Colonic mucosa (tissue), 4 donors: ENCODE measurements at places on chromosomes 5 and 9. TPM values are rescaled to one million over a fixed set of nuclear protein-coding genes. Genes with fewer than 3 reads are reported as not detected.

HAPLN1 gene
- total RNA-seq = 5.9 TPM

CAMK2A gene
- total RNA-seq = 0.61 TPM

ATOX1 gene
- 62.4 TPM for total RNA-seq

C5orf63 gene
- 12.2 TPM for total RNA-seq

PTGES gene
- total RNA-seq = 2.6 TPM

ZBTB26 gene
- total RNA-seq = 4.3 TPM

NUP155 gene
- 36.3 TPM for total RNA-seq

GAS1 gene
- 2.4 TPM for total RNA-seq

- DNase-seq = no peak
Measured at GRCh38 chr9:103245369-103245768, 250.2 kb downstream of the CYLC2 start.

- DNase-seq = peak; percentile 78
Measured at GRCh38 chr9:134163371-134164196, 780 bp downstream of the RNU6ATAC start.

GRCh38 chr5:142007237-142007544 is 5.6 kb downstream of the GNPDA1 start:
- no peak for DNase-seq

DNA sequence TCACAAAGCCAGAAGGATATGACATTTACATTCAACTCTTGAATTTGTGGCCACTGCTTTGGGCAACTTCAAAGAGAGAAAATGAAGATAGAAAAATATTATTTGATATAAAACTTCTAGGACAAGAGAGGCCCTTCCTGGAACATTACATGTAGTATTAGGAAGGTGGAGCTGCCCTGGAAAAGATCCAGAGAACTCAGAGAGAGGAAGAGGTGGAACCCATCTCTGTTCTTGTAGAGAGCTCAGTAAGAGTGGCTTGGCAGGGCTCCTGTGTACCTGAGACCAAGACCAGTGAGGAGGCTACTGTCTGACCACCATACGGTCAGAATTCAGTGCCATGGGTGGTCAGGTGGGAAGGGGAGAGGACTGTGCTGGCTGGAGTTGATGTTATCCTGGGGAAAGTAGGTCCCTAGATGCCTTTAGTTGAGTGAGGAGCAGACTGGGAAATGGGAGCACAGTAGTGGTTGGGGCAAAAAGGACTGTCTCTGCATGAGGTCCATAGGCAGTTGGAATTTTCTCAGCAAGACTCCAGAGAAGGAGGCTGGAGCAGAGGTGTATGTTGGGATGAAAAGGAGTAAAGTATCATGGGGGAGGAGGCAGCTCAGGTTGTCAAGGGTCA is 7.6 kb downstream of the TGFBI start:
- DNase-seq = no peak

DNA sequence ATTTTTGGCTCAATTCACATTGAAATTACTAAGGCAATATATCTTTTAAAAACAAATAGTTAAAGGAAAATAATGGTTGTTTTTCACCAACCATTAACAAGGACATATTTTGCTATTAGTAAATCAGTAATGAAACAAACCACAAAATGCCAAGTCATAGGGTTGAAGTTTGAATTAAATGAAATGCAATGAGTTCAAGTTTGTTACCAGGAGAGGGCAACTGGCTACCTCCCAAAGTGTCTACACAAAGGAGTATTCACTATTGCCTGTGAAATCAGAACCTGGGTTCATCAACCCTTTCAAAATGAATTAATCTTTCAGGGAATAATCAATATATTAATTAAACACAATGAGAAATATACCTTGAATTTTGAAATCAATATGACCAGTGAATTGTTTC is 138.4 kb upstream of the DMRTA1 start:
- no peak for DNase-seq

DNA sequence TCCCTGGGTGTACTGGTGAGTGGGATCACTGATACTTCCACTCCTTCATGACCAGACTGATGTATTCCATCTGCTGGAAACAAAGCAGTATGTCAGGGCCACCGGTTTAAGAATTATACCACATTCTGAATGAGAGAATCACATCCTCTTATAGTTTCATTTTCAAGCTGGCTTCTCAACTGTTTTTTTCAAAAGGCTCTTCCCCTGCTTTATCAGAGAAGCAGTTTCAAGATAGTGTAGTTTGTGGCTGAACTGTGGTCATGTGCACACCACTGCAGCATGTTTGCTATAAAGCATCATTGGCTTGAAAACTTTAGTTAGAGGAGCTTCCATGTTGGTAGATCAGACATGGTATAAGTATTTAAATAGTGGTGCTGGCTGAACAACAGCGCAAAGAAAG is 450.5 kb upstream of the CDH10 start:
- no peak for DNase-seq

- no peak for DNase-seq
Measured at GRCh38 chr5:31504529-31504928, 27.4 kb downstream of the DROSHA start.

GRCh38 chr5:128566178-128566577 is 28.1 kb upstream of the FBN2 start:
- DNase-seq = no peak

- DNase-seq = peak; percentile 24
Measured at GRCh38 chr5:39256477-39257235, 37.3 kb upstream of the FYB1 start.

GRCh38 chr5:158654415-158654814 is 445.3 kb downstream of the EBF1 start:
- no peak for DNase-seq
